ENCODE measurements at places on chromosomes 1 and 21.

DNA sequence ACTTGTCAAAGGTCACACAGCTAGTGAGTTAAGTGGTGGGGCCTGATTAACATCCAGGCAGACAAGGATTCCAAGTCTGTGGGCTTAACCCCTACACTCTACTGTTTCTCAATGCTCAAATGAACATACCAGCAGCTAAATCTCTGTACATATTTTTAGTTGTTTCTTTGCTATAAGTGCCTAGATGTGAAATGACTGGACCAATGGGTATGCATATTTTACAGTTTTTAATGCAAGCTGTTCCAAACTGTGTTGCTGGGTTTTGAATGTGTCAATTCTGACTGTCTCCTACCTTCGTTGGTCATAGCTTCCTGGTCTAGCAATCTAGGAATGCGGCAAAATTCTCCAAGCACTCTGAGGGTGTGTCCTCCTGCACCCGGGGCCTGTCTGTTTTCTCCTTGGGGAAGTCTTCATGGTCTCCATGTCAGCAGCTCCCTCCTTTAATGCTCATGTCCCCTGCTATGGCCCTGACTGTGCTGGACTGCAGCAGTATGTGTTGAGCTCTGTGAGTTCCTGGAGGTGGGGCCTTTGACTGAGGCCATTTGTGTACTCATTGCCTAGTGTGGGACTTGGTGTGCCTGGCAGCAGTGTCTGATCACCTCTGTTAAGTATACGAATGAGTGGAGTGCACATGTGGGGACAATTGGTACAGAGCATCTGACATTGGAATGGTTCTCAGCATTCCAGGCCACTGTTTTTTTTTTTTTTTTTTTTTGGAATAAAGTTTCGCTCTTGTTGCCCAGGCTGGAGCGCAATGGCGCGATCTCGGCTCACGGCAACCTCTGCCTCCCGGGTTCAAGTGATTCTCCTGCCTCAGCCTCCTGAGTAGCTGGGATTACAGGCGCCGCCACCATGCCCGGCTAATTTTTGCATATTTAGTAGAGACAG, 72.9 kb upstream of the SLC2A1 start:
- no peak for DNase-seq

- DNase-seq = no peak
Observed at GRCh38 chr1:152086760-152087159, 2.1 kb downstream of the TCHHL1 start.

DNA sequence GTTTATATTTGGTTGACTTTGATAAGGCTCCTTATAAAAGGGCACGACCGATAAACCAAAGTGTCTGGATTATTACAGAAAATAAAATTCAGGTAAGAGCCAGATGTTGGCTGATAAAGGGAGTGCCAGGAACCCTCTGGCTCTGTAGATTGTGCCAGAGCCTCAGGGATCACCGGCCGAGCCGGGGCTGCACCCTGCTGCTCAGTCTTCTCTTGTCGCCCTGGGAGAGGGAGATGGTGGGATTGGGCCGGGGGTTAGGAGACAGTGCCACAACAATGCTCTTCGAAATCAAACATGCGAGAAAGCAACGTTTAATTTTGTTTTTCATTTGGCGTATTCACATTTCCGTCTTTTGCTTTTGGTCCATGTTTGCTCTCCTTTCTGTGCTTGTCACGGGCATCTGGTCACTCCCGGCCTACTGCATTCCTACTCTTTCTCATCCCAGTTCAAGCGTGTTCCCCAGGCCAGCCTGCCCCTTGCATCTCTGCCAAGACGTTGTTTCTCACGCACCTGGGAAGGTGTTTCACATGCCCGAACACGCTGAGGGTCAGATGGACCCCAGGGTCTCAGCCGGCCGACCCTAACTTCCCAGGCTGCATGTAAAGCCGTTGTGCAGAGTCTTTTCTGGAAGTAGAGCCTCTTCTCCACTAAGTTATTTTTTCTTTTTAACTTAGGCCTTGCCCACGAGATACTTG, 18.8 kb upstream of the C2CD2 start:
- DNase-seq = no peak

- DNase-seq = peak; percentile 41
Observed at GRCh38 chr1:22428672-22429071, 23.0 kb upstream of the ZBTB40 start.

DNA sequence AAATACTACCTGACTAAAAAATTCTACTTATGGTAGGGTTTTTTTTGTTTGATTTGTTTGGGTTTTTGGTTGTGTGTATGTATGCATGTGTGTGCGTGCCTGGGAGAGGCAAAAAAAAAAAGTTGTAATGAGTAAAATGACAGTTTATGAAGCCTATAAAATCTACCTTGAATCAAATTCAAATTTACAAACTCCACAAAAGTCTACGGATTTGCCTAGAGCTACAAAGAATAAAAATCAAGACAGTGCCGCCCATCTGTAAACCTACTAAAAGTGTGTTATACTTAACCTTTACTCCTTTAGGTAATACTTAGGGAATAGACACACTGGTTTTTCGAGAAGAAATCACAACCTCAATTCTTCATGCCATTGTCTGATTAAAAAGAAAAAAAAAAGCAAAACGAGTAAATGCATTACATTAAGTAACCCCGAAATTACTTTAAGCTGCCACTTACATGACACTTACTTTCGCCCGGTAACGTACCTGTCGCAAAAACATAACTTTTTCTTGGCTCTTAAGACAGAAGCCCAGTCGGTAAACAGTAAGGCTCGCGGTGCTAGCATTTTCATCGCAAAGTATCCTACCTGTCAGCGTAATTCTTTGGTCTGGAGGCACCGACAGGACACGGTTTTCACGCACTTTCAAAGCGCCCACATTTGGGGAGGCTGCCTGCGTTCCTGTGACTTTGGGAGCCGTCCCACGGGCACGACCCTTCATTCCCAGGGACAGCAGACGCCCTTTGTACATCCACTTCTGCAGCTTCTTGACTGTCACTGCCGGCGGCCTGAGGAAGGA, 951 bp downstream of the SYDE2 start:
- no peak for DNase-seq

- no peak for DNase-seq
Observed at GRCh38 chr1:229088711-229089110, 182.2 kb upstream of the RAB4A start.

DNA sequence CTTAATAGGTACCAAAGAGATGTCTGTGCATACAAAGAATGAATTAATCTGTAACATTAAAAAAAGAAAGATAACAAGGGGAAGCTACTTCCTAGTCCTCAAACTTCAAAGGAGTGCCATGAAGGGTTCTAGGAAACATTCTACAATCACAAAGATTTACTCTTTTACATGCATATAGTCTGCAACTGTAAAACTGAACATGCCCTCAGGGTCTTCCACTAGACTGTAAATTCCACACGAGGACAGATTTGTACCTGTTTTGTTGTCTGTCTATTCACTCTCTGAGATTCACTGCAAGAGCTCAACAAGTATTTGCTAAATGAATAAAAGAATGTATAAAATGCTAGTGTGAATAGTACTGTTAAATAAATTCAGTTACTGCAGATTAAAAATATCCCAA, 4.4 kb downstream of the JAK1 start:
- no peak for DNase-seq

DNA sequence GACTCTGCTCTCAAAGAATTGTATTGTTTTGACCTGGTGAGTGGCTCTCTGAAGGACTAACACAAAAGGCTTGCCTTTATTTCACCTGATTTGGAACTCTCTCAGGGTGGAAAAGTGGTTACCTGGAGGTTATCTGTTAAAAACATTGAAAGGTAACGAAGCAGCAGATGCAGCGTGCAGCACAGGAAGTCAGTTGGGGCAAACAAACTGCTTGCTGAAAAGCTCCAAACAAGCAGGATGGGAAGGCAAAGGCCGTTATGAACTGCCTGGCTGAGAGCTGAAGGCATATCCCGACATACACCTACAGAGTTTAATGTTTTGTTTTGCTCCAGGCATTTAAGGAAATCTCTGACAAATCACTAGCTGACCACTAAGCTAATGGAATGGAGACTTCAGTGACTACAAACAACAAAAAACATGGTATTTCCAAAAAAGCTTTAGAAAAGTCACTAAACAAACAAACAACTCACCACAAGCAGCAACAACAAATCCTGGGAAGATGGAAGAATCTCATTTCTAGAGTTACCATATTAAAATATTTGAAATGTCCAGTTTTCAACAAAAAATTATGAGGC, 44.3 kb upstream of the BATF3 start:
- no peak for DNase-seq

DNA sequence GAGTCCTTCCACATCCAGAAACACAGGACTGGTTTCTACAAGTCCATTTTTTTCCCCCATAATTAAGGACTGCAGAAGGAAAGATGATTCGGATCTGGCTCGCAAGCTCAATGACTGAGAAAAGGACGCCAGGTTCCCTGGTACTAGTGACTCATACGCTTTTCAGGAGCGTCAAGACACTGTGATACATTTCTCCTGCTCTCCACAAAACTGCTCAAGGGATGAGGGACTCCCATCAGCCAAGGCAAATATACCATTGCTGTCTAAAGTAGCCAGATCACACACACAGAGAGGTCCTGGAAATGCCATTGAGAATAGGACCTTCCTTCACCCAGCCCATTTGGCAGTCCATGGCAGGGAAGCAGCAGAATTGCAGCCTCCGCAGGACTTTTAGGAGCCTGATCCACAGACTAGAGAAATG, 253.6 kb upstream of the IRF2BP2 start:
- no peak for DNase-seq

- DNase-seq = no peak
Observed at GRCh38 chr1:29408831-29409605, 172.7 kb downstream of the PTPRU start.

- DNase-seq = no peak
Observed at GRCh38 chr1:243286409-243287122, 30.7 kb downstream of the SDCCAG8 start.

DNA sequence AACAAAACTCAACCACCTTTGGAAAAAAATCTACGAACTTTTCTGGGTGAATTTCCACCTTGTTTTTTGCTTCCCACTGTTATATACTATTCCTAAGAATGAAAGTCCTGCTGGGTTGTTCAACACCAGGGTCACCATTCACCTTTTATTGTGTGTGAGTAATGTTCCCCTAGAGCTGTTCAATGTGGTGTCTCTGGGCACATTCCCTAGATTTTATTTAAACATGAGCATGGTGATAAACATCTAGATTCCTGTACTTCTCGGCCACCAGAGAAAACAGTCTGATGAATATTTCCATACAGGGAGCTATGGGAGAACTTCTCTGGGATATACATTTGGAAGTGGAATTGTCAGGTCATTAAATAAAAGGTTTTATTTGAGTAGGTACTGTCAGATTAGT, 13.0 kb downstream of the FMN2 start:
- no peak for DNase-seq

DNA sequence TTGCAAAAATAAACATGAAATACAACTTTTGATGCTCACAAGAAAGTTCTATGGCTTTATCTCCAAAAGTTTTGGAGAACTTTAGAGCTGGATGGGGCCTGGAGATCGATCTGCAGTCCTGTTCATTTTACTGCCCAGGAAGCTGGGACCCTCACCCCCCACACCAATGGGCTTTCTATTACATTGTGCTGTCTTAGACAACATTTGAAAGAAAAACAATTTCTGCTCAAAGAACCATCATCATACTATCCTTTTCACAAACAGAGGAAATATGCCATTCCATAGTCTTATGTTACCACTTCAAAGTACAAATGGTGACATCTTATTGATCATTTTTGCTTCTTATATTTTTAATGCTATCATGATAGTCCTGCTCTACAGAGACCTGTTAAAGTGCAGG, 2.0 kb upstream of the HNRNPU start:
- DNase-seq = no peak

DNA sequence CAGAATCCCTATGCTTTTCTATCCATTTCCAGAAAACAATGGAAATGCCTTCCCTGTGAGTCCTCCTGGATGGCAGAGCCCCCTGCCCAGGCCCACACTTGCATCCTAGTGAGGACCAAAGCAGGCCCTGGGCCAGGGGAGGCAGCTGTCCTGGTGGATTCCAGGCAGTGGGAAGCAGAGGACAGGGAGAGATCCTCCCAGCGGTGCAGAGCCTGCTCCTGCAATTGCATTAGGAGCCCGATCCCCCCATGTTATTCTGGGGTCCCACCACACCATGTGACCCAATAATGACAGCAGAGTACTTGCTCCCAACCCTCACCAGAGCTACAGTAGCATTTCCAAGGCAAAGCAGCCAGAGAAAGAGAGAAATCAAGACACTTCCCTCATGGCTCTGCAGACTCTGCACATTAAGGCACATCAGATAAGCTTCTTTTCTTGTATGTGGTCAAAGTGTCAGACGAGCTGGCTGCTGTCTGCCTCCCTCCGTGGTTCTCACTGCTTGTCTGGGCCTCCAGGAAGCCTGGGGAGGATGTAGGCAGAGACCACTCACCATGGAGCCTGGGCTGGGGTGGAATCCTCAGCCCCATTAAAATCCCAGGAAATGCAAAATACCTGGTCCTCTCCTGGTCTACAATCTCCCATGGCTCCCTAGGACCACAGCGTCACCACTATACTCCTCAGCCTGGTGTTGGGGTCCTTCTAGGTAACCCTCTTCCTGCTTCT, 54.9 kb upstream of the RUNX3 start:
- DNase-seq = peak; percentile 80

GRCh38 chr21:42655796-42656770, 2.7 kb downstream of the PDE9A start:
- no peak for DNase-seq

DNA sequence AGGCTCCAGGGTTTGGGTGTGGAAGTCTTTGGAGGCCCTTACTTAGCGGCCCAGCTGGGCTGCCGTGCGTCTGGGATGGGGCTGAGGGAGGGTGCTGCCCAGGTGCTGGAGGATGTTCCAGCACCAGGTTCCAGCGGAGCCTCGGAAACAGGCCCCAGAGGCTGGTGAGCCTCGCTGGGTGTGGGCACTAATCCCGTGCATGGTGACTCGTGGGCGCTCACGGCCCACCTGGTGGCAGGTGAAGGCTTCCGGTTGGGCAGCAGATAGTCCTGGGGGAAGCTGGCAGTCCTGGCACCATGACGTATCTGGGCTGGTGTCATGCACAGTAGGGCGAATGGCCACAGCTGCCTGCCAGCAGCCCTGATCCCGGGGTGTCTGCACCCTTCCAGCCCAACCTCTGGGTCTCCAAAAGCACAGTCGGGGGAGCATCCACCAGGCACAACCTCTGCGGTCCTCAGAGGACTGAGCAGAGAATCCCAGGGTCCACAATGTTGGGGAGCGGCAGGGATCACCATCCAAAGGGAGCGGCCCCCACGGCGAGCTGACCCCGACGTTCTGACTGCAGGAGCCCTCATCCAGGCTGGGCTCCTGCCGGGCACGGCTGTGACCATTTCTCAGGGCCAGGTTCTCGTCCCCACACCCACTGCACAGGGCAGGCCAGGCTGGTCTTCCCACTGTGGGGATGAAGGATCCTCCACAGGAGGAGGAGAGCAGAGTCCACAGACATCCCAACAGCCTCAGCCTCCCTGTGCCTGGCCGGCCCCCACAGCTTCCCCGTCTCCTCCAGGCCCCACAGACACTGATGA, 25.3 kb downstream of the FTCD start:
- DNase-seq = no peak

GRCh38 chr1:61361931-61362330, 279.6 kb downstream of the NFIA start:
- DNase-seq = no peak

- DNase-seq = no peak
Observed at GRCh38 chr1:204580862-204581261, 64.7 kb downstream of the MDM4 start.

- DNase-seq = peak; percentile 19
Observed at GRCh38 chr1:107795994-107796393, 169.0 kb downstream of the VAV3 start.

- DNase-seq = no peak
Observed at GRCh38 chr1:167093846-167094516, at the start of gene STYXL2. Gene STYXL2, plus strand, starts transcription at chr1:167094075. Its CDS starts 775 bp downstream, at chr1:167094850.

- DNase-seq = no peak
Observed at GRCh38 chr1:15799004-15799867, 8.2 kb downstream of the UQCRHL start.
